T follicular helper cell (primary cell): ENCODE measurements at places on chromosomes 5 and 9.

DNA sequence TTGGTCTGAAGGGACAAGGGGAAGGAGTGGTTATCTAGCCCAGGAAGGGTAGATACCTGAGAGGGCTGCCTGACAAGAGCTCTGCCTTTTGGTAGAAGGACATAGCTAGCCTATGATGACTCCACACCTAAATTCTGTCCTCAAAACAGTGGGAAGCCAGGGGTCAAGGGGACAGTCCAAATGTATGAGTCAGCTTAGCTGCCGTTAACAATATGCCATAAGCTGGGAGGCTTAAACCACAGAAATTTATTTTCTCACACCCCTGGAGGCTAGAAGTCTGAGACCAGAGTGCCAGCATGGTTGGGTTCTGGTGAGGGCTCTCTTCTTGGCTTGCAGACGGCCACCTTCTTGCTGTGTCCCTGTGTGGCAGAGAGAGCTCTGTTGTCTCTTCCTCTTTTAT, 306.4 kb downstream of the NTRK2 start:
- DNase-seq: no peak

DNA sequence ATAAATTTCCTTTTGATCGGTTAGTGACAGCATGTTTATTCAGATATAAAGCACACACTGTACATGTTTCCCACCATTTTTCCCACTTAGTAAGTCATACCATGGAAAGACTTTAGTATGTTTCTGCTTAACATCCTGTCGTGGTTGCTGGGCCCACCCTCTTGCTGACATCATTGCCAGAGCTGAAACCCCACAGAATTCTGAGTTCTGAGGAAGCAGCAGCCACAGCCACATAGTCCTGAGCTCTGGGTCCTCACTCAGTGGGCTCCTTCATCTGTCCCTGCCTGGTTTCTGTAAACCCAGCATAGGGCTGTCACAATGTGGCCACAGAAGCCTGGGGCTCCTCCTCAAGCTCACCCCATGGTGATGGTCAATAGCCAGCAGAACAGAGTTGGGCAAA, 441.5 kb downstream of the ENC1 start:
- no peak for DNase-seq

- DNase-seq: no peak
Observed at GRCh38 chr9:94014066-94014654, 59.0 kb upstream of the BARX1 start.

DNA sequence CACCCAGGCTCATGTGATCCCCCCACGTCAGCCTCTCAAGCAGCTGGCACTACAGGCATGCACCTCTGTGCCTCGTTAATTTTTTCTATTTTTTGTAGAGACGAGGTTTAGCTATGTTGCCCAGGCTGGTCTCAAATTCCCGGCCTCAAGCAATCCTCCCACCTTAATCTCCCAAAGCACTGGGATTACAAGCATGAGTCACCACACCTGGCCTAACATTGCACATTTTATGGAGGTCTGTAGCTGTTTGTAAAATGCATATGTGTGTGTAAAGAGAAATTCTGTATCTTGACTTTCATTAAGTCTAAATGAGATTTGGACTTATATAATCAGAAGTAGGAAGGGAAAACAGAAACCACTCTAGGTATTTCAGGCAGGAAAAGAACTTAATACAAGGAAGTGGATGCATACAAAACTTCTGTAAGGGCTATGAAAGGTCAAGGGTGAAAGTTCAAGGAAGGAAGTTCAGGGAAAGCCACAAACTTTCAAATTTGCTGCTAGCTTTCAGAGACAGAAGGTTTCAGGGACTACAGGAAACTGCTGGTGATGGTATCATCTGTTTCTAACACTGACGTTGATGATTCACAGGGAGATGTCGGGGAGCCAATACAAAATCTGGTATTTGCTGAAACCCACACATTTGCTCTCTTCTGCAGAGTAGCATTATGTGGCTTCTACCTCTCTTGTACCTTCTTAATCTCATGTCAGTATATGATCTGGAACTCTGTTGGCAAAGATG, 209.4 kb downstream of the PIK3R1 start:
- no peak for DNase-seq

- no peak for DNase-seq
Observed at GRCh38 chr5:10788358-10788757, 27.3 kb upstream of the DAP start.

- DNase-seq: no peak
Observed at GRCh38 chr9:16312116-16312515, 558.4 kb downstream of the BNC2 start.

DNA sequence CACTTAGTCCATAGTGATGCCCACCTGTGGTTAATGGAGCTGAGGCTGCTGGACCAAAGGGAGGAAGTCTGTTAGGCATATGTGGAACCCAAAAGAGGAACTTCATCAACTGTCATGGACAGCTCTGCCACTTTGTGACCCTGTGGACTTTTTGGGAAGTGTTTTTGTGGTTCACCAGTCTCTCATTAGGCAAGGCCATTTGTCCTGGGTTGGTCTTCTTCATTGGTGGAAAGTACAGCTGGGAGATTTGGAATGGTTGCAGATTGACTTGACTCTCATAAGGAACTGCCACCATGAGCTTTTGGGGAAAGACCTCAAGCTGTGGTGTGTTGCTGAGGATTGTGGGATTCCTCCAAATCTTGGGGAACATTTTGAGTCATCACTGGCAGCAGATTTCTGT, 31.9 kb upstream of the IL12B start:
- DNase-seq: no peak

DNA sequence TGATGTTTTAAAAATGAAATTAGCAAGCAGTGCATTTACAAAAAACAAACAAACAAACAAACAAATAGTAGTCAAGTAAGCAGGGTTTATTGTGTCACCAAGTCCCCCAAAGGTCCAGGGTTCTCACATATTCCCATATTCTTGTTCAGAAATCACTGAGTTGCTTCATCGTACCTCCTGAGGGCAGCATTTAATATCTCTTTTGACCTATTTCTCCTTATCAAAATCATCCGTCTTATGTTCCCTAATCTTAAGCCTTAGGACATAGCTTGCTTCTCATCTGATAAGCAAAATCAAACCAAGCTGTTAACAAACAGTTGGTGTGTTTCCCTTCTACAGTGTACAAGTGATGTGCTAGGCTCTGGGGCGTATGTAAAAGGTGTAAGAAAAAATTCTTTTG, 109.5 kb upstream of the MAN2A1 start:
- no peak for DNase-seq

- peak; percentile 3 for DNase-seq
Observed at GRCh38 chr5:80481019-80481893, 6.6 kb upstream of the FAM151B start.

DNA sequence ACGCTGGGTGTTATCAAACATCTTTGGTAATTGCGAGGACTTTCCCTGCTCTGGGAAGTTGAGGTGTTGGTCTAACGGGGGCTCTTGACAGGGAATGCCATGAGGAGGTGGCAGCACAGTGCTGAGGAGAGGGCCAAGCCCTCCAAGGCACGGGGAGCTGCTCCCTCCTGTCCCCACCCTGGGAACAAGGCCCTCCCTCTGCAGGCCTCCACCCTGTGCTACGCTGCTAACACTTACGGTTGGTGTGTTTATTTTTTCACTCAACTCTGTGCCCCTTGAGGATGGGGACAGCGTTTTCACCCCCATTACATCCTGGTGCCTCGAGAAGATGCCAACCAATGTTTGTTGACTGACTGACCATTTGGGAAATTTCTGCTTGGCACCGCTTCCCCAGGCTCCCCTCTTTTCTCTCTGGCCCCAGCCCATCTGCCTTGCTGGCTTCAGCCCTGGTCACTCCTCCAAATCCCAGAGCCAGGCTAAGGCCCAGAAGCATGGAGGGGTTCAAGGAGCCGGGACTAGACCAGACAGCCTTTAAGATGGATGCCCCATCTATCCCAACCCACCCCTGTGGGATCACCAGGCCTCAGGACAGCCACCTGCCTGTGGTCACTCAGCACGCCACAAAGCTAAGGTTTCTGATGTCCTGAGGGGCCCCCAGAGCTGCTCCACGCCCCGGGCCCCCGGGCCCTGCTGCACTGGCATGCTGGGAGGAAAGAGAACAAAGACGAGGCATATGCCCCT, 125.7 kb downstream of the BARX1 start:
- no peak for DNase-seq

DNA sequence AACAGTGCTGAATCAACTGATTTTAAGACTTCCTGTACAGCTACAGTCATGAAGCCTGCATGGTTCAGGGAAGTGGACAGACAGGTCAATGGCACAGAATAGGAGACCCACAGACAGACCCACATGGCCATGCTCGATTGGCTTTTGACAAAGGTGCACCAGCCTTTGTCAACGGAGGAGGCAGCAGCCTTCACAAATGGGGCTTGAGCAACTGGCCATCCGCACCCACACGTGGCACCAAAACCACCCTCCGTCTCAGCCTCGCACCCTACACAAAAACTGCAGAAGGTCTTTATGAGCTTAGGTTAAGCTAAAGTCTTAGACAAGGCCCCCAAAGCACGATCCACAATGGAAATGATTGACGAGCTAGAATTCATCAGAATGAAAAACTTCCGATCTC, 59.5 kb upstream of the UBAC1 start:
- no peak for DNase-seq

DNA sequence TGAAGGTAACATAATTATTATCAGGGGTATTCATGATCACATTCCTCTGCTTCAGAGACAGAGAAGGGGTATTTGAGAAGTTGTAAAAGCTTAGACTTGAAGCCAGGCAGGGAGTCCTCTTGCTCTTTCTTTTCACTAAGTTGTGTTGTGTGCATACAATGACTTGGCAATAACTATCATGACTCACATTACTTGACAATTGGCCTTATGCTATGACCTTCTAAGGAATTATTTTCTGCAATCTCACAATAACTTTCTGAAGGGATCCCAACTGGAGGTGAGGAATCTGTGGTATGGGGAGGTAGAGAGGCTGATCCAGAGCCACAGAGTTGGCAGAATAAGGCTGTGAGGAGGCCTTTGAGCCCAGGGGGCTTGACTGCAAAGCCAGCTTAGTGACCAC, 622.3 kb downstream of the MTRR start:
- DNase-seq: no peak

DNA sequence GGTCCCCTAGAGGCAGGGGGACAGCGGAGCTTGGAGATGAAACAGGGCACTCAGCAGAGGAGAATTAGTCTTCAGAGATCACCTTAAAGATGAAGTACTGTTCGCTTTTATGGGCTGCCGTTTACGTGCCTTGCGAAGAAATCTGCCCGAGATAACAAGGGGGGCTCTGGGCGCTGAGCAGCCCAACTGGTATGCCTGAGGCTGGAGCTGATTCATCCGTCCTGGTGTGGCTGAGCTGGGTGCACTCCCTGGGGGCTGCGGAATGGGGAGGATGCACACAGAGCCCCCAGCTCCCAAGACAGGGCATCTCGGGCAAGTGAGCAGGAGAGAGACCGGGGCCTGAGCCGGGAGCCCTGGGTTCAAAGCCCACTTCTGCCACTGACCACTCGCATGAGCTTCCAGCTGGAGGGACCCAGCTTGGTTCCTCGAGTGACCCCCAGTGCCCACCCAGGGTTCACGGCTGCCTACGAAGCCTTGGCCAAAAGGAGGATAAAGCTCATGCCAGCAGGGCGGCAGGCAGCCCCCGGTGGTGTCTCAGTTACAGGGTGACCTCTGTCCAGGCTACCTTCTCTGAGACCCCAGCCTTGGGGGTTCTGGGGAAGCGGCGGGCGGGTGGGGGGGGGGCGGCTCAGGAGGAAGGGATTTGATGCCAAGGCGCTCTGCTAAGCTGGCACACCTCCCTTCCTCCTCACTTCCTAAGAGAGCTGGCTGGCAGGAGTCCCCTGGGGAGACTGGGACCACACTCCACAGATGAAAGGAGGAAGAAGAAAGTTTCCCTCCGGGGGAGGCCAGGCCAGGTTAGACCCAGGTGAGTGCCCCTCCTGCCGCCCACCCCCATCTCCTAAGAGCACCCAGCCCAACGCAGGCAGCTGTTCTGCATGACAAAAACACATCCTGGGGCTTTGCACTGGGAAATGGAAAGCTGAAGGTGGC, 5.7 kb downstream of the FIBCD1 start:
- no peak for DNase-seq

DNA sequence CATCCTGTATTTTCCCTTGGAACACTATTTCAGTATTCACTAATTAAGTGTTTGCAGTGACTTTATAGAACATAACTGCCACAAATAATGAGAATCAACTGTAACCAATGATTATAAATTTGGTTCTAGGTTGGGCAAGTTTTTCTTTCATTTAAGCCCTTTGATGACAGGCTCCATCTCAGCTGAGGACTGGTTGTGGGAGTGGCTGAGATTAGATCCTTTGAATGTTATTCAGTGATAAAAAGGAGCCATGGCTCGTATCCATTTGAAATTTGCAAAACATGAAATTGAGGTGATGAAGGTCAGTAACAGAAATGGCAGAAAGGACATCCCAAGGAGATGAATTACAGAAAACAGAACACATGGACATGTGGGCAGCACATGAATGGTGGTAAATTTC, 138.1 kb upstream of the PCA3 start:
- no peak for DNase-seq

DNA sequence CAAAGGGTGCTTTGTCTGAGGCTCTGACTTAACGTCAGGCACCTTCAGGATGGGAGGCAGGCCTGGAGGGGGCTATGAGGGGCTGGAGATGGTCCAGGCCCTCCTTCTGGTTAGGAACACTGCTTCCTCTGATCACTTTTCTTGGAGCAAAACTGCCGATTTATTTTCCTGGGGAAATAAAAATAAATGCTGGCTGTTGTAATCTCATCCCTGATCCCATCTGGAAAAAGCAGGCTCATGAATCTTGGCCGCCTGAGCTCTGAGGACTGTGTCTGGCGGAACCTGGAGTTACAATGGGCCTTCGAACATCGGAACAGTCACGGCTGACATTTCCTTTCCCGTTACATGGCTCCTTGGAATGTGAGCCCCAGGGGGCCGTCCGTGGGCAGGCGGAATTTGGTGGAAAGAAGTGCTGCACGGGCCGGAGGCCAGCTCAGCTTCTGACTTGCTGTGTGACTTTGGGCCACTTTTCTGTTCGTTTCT, 157.8 kb downstream of the RGS3 start:
- no peak for DNase-seq

DNA sequence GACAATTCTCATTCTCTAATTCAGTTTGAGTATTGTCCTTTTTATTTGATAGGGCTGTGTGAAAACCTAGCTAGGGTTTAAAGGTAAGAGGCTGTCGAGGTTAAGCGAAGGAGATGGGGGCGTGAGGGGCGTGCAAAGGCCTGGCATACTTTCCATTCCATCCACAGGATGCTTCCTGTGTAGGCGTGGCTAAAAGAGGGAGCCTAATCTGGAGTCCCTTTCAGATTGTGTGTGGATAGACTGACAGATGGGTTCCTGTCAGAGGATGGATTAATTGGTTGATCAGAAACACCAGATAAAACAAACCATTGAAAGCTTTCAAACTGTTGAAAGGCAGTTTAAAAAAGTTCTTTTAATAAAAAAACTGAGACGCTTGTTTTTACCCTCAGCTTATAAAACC, 1.1 kb upstream of the ELL2 start:
- no peak for DNase-seq

GRCh38 chr5:98735806-98736507, 37.5 kb upstream of the RGMB start:
- DNase-seq: no peak

- DNase-seq: no peak
Observed at GRCh38 chr5:177483042-177483441, 9.6 kb upstream of the DBN1 start.
